ENCODE measurements at places on chromosomes 2 and 18. TPM values are rescaled to one million over a fixed set of nuclear protein-coding genes. Genes with fewer than 3 reads are reported as not detected.
A peak's percentile ranks its signal among the peaks of the same experiment; 100 is the strongest.

GRCh38 chr2:177244244-177244771 is 20.2 kb downstream of the NFE2L2 start:
- DNase-seq: no peak

DUSP2 gene
- total RNA-seq: 11.1 TPM

DNA sequence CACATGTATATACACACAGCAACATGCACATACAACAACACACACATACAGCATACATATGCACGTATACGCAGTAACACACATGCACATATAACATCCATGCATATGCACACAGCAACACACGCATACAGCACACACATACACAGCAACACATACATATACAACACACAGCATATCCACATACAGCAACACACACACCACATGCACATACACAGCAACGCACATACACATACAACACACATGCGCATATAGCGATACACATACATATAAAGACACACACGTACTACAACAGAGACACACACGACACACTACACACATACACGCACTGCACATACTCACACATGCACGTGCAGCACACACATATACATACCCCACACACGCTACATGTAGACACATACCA is 187.8 kb downstream of the GLI2 start:
- no peak for DNase-seq

DNA sequence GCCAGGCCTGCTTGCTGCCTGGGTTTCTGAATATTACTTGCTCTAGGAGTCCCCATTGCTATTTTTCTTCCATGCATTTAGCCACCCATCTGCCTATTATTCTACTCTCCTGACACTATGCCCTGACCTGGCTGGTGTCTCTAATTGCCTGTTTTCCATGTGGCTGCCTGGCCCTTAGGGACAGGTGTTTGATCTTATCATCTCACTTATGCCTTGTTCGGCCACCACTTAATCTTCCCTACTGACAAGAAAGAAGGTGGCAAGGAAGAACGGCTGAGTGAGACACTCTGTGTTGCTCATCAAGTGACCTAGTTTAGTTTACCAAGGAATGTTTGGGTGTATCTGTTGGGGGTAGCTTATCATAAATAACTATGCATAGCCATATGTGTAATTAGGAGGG is 50.4 kb upstream of the RAPH1 start:
- no peak for DNase-seq

CD207 gene
- not detected for total RNA-seq

- no peak for DNase-seq
These were observed 46.0 kb downstream of the CIB4 start for GRCh38 chr2:26595146-26595545.

DNA sequence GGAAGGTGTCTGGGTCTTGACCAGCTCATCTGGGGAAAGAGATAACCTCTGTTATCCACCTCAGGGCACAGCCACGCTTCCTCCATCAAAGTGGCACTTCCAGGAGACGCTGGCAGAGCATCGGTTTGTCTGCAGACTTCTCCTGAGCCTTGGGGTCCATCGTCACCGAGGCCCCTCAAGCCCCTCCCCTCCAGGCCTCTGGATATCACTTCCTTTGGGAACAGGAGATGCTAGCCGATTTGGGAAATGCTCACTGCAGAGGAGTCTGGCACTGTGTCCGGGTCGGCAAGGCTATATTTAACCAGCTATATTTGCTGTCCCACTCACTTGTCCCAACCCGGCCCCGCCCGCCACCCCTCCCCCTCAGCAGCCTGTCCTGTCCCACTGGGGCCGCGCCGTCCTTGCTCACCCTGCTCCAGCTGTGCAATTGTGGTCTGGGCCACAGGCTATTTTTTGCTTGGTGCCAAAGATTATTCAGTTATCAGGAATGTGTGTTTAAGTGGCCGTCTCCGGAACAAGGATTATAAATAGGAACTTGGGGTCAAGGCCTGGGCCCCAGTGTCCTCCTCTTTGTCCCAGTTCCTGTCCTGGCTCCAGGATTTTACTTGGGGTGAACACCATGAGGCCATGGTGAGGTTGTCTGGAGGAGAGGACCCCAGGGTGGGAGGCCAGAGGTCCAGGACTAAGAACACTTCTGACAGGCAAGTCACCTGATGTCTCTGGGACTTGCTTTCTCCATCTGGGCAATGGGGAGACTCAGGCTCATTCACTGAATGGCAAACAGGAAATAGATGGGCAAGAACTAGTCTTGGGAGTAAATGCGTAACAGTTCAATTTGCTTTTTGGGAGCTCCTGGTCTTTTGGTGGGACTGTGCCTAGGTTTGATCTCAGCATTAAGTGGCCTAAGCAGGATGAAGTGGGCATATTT is 263.6 kb downstream of the DYSF start:
- no peak for DNase-seq

DNA sequence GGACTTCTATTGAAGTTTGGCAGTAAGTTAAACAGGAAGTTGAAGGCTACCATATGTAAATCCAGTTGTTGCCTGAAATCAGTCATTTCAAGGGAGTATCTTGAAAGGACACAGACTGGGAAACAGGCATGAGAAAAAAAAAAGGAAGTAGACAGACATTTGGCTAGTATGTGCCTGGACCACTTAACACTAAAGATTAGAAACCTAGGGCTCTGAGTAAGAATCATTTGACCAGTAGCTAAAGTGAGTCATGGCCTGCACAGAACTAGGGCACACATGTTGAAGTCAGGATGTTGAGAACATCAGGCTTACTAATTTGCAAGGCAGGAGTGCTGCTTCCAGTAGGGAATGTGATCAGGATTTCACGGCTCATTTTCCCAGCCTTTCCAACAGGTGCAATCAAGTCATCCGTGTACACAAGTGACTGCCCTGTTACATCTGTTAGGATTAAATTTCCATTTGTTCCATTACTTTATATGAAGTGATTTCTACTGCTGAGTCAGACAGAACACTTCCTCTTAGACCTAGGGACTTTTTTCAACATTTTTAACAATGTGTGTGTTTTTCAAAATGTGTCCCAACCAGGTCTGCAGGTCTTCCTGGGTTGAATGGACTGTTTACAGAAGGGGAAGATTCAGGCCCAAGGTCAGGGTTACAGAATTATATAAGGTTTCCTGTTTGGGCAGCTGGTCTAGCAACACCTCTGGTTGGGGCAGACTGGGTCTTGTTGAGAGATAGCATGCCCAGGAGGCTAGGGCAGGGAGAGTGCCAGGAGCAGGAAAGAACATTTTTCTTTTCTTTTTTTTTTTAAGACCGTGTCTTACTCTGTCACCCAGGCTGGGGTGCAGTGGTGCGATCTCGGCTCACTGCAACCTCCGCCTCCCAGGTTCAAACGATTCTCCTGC is 145.6 kb downstream of the TGIF1 start:
- DNase-seq: peak; percentile 77

- DNase-seq: no peak
These were observed 6.5 kb downstream of the TEX261 start for GRCh38 chr2:70988151-70988550.

GRCh38 chr2:205369813-205370212 is 312.5 kb upstream of the NRP2 start:
- no peak for DNase-seq

Data from NCI-H460 (cell line).